ENCODE measurements at places on chromosomes 2 and 18.

DNA sequence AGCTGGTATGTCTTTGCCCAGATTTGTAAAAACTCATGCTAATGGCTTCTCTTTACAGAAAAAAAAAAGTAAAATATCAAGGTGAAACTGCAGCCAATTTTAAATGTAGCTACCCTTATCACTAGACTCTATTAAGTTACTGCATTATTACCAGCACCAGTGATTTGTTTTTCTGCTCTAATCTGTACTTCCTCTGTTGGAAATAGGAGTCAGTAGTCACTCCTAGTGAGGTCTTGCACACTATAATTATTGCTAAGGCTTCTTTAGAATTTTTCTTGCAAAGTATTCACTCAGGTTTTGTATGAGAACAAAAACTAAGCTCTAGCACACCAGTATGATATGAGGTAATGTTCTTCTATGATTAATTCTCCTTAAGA, 215.5 kb downstream of the XIRP2 start:
- no peak for DNase-seq
- H3K27ac ChIP-seq = peak overlapping the region; percentile 57
- no peaks in the 10 kb centered on the region for H3K27me3 ChIP-seq
- no peak overlapping the region for H3K4me3 ChIP-seq
- H3K36me3 ChIP-seq = no peaks in the 10 kb centered on the region

DNA sequence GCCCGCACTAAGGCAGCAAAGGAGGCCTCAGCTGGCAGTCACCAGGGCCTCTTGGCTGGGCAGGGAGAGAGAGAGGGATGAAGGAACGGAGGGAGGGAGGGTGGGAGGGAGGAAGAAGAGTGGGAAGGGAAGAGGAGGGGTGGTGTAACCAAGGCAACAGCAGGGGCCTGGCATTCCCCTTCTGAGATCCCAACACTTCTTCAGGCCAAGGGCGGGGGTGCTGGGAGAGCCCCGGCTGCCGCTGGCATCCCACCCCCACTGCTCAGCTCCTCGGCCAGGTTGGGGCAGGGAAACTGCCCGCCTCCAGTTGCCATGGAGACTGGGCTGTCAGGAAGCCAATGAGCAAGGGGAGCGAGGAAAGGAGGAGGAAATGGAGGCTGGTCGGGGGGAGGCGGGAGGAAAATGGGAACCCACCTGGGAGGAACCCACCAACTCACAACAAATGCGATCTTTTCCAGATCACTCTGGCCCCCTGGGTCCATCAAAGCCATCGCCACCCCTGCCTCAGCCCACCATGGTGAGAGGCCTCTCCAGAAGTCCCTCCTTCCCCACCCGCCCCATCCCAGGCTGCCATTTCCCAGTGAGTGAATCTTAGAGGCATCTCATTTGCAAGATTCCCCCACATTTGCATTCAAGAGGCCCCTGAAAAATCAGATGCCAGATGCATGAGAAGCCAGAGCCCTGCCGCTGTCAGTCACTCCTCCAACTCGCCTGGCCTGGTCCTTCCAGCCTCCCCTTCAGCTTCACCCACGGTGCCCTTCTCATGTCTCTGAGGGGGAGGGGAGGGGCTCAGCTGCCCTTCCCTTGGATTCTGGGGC, 12.4 kb downstream of the SH2D6 start:
- no peaks in the 10 kb centered on the region for H3K36me3 ChIP-seq
- H3K4me1 ChIP-seq = peaks cover 16% of the 10 kb centered on the region
- H3K27ac ChIP-seq = no peak overlapping the region
- H3K27me3 ChIP-seq = no peaks in the 10 kb centered on the region

- DNase-seq = no peak
- no peak overlapping the region for H3K4me3 ChIP-seq
- H3K36me3 ChIP-seq = no peaks in the 10 kb centered on the region
- no peaks in the 10 kb centered on the region for H3K4me1 ChIP-seq
- no peak overlapping the region for H3K27ac ChIP-seq
Observed at GRCh38 chr2:13050764-13051163, 334.0 kb downstream of the TRIB2 start.

GRCh38 chr18:36432880-36433555, 135.5 kb downstream of the FHOD3 start:
- H3K27ac ChIP-seq = no peak overlapping the region
- H3K4me3 ChIP-seq = no peak overlapping the region
- no peak for DNase-seq
- H3K4me1 ChIP-seq = no peaks in the 10 kb centered on the region
- no peaks in the 10 kb centered on the region for H3K27me3 ChIP-seq

DNA sequence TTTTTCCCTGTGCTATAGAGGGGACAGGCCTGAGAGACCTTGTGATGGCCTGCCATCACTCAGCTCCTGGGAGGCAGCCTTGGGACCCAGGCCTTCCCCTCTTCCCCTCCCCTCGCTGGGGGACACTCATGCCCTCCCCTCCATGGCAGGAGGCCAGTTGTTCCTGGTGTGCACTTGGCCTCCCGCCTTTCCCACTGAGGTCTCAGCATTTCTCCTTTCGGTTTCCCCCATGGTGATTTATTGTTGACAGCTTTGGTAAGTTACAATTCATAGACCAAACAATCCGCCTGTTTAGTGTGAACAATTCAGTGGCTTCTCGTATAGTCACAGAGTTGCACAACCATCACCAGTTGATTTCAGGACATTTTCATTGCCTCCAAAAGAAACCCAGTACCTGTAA, 10.2 kb upstream of the CNDP1 start:
- peaks cover 25% of the 10 kb centered on the region for H3K36me3 ChIP-seq
- DNase-seq = peak; percentile 73
- peaks cover 5% of the 10 kb centered on the region for H3K4me1 ChIP-seq
- no peaks in the 10 kb centered on the region for H3K27me3 ChIP-seq
- H3K4me3 ChIP-seq = no peak overlapping the region

- H3K4me1 ChIP-seq = no peaks in the 10 kb centered on the region
- H3K27me3 ChIP-seq = no peaks in the 10 kb centered on the region
Observed at GRCh38 chr2:169160926-169161481, 91.6 kb downstream of the DHRS9 start.

GRCh38 chr18:63505566-63506335, 29.0 kb downstream of the SERPINB5 start:
- no peaks in the 10 kb centered on the region for H3K4me1 ChIP-seq
- H3K4me3 ChIP-seq = no peak overlapping the region
- H3K27ac ChIP-seq = no peak overlapping the region
- no peaks in the 10 kb centered on the region for H3K36me3 ChIP-seq

DNA sequence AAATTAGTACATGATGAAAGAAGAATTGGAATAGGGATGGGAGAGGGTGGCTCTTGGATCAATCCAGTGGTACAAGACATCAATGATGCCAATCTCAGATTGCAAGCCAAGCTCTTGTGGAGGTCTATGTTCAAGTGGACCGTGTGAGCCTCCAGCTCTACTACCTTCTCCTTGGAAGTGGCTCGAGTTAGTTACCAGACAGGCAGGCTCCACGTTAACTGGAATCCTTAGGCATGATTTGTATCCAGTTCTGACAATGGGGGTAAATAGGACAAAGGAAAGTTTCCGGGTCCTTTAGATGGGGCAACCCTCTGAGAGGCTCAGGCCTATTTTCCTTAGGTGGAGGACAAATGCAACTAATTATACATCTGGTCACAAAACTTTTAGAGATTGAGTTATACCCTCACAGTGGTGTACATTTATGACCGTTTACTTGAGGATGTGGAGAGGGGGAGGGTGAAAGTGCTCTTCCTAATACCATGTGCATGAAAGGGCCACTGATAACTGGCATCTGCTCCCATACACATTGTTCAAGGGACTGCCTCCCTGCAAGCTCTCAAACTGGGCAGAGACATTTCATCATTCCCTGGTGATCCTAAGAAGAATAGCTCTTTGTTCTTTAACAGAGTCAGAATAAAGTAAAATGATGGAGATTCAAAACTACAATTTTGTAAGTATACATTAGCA, 180.2 kb downstream of the SOCS6 start:
- no peaks in the 10 kb centered on the region for H3K4me1 ChIP-seq
- H3K27ac ChIP-seq = no peak overlapping the region
- no peak for DNase-seq
- no peaks in the 10 kb centered on the region for H3K27me3 ChIP-seq
- H3K36me3 ChIP-seq = no peaks in the 10 kb centered on the region
- H3K4me3 ChIP-seq = no peak overlapping the region

DNA sequence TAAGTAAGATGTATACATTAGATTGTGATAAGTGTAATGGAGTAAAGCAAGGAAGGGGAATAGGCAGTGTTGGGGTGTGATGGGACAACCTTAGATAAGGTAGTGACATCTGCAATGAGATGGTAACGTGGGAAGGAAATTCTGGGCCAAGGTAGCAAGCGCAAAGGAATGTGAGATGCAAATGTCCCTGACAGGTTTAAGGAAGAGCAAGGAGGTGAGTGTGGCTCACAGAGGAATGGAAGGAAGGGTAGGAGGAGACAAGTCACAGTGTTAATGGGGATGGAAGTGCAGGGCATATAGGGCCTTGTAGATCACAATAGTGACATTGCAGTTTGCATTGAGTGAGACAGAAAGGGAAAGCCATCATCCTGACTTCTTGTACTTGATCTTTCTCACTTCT, 170.9 kb upstream of the FAM98A start:
- H3K4me3 ChIP-seq = no peak overlapping the region
- no peaks in the 10 kb centered on the region for H3K4me1 ChIP-seq
- H3K27me3 ChIP-seq = no peaks in the 10 kb centered on the region
- H3K27ac ChIP-seq = no peak overlapping the region
- H3K36me3 ChIP-seq = no peaks in the 10 kb centered on the region
- no peak for DNase-seq

- DNase-seq = no peak
- H3K27me3 ChIP-seq = no peaks in the 10 kb centered on the region
- H3K36me3 ChIP-seq = no peaks in the 10 kb centered on the region
- no peak overlapping the region for H3K27ac ChIP-seq
- H3K4me1 ChIP-seq = no peaks in the 10 kb centered on the region
Observed at GRCh38 chr2:9814129-9814868, 29.0 kb upstream of the TAF1B start.

GRCh38 chr2:104375206-104375605, 478.7 kb upstream of the POU3F3 start:
- DNase-seq = no peak
- no peak overlapping the region for H3K27ac ChIP-seq
- H3K27me3 ChIP-seq = no peaks in the 10 kb centered on the region
- no peaks in the 10 kb centered on the region for H3K4me1 ChIP-seq
- H3K4me3 ChIP-seq = no peak overlapping the region

DNA sequence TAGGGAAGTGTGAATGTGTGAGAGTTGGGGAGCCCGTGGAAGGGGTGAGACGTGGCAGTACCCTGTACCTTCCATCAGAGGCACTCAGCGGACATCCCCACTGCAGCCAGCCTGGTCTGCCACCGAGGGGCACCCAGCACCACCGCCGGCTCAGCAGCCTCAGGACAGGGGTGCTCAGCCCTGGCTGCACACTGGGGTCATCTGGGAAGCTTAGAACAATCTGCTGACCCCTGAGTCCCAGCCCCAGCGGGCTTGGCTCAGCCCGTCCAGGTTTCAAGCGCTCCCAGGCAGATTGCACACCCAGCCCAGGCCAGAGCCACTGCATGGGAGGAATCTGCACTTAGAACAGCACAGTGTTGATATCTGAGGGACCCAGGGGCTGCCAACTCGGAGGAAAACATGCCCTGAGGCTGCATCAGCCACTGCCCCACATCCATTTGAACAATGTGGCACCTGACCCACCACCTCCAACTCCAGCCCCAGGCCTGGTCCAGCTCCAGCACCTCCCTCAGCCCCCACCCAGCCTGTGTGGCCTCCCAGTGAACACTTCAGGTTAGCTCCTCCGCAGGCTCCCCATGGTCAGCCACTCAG, 147.1 kb upstream of the OTOS start:
- H3K36me3 ChIP-seq = no peaks in the 10 kb centered on the region
- no peak overlapping the region for H3K4me3 ChIP-seq
- H3K4me1 ChIP-seq = no peaks in the 10 kb centered on the region
- no peak for DNase-seq

- no peak overlapping the region for H3K4me3 ChIP-seq
- no peaks in the 10 kb centered on the region for H3K27me3 ChIP-seq
- DNase-seq = peak; percentile 65
- H3K4me1 ChIP-seq = peaks cover 54% of the 10 kb centered on the region
- H3K36me3 ChIP-seq = no peaks in the 10 kb centered on the region
- H3K27ac ChIP-seq = peak overlapping the region; percentile 69
Observed at GRCh38 chr2:96532641-96533291, 3.8 kb upstream of the ARID5A start.

DNA sequence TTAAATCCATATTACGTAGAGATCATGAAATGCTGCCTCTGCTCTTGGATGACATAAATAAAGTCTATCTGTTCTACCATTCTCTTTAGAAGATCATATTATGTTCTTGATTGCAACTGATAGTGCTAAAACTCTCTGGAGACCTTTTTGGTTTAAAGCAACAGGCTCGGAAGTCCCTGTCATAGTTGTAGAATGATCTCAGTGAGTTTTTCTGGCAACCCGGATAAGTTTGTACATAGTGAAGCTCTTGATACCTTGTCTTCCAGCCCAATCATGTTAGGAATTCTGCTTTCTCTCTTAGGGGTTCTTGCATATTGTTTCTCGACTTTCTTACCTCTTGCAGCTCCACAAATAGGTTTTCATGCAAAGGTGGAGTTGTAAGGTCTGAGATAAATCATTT, 156.1 kb downstream of the TTC27 start:
- no peaks in the 10 kb centered on the region for H3K27me3 ChIP-seq
- no peak overlapping the region for H3K4me3 ChIP-seq
- no peak for DNase-seq
- no peak overlapping the region for H3K27ac ChIP-seq

DNA sequence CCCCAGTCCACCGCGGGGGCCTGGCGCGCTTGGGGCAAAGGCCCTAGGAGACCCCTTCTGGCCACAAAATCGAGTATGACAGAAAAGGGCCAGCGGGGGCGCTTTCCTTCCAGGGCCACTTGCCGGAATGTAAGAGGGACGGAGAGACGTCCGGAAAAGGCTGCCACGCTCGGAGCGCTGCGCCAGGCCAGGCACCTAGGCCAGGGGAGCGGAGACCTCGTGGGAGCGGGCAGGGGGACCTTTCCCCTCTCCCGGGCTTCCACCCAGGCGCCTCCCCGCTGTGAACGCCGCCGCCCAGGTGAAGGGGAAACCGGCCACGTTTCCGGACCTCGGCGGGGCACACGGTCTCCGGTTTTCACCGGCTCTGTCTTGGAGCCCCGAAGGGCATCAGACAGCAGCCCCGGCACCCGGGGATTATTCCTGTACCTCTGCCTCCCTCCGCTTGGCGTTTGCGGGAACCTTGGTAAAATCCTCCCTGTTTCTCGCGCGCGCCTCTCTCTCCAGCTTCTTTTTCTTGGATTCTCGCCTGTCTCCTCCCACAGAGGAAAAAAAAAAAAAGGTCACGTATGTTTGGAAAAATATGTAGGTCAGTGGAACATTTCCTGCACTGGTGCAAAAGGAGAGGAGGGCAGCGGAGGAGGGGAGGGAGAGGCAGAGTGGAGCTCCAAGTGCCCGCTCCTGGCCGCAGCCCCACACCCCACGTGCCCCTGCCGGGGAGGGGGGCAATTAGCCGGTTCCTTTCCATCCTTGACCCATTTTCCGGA, 1.2 kb upstream of the NPAS2 start:
- peak overlapping the region; percentile 38 for H3K4me3 ChIP-seq
- no peaks in the 10 kb centered on the region for H3K27me3 ChIP-seq
- no peak for DNase-seq

- H3K4me1 ChIP-seq = peaks cover 6% of the 10 kb centered on the region
- no peaks in the 10 kb centered on the region for H3K27me3 ChIP-seq
- no peak overlapping the region for H3K4me3 ChIP-seq
- no peak for DNase-seq
Observed at GRCh38 chr2:203437511-203437910, 97.6 kb downstream of the RAPH1 start.

Data from spleen (tissue), 13 donors.